ENCODE measurements at places on chromosomes 2 and 18. TPM values are rescaled to one million over a fixed set of nuclear protein-coding genes. Genes with fewer than 3 reads are reported as not detected.

DNA sequence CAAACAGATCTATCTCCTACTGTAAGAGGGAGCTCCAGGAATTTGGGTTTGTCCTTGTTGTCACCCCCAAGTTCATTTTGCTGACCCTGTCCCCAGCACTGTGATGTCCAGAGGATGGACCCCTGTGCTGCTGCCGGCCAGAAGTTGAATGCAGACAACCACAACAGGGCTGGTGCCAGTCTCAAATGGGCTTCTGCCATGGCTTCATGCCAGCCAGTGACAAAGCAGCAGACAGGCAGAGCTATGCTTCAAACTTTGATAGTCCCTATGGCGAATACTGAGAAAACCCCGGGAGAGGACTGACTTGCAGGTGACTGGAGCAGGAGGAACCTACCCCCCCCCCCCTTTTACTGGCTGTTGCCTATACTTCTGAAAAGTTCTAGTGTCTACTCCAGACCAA lies 3.2 kb downstream of the SMAD7 start:
- DNase-seq, result no peak

Gene ITPRIPL1
- 0.58 TPM for polyA plus RNA-seq

GRCh38 chr2:196391149-196391479 lies 219.7 kb upstream of the STK17B start:
- no peak for DNase-seq

Gene CLHC1
- polyA plus RNA-seq, result 15.2 TPM

DNA sequence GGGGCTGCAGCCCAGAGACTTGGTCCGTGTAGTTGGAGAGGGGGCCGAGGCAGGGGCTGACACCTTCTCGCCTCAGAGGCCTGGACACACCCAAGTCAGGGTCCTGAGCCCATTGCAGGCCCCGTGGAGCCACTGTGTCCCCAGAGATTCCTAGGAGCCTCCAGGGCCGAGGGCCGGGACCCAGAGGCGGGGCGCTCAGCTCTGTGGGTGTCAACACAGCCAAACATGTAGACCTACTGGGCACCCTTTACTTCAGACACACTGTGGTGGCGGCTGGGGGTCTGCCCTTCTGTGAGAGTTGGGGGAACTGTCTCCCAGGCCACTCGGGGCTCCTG lies 459 bp upstream of the ESPNL start:
- no peak for DNase-seq

Gene CYTIP
- not detected for polyA plus RNA-seq

GRCh38 chr2:103135679-103136078 lies 373.8 kb downstream of the TMEM182 start:
- DNase-seq, result no peak

Gene SRD5A2
- 0.04 TPM for polyA plus RNA-seq

- peak; percentile 33 for DNase-seq
These were observed 118.3 kb upstream of the CWC22 start for GRCh38 chr2:180125245-180125962.

Gene MYOM1
- polyA plus RNA-seq, result 0.01 TPM

DNA sequence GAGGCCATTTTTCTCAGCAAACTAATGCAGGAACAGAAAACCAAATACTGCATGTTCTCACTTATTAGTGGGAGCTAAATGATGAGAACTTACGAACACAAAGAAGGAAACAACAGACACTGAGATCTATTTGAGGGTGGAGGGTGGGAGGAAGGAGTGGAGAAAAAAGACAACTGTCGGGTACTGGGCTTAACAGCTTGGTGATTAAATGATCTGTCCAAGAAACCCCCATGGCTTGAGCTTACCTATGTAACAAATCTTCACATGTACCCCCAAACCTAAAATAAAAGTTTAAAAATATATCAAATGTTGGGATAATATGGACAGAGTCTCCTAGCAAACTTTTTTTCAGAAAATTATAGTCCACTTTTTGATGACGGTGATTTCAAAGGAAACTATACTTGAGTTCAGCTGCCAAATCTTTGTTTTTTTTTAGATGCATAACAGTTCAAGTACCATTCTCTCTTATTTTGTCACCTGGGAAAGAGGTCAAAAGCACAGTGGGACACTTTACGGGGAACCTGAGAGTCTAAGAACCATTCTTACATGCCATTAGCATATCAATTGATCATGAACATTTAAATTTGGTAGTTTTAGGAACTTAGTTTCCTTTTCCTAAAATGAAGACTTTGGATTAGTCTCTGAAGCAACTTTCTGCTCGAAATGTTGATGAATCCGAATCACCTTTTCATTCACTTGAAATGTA lies 835.0 kb downstream of the NRXN1 start:
- no peak for DNase-seq

GRCh38 chr2:190446750-190447516 lies 38.8 kb downstream of the MFSD6 start:
- DNase-seq, result no peak

DNA sequence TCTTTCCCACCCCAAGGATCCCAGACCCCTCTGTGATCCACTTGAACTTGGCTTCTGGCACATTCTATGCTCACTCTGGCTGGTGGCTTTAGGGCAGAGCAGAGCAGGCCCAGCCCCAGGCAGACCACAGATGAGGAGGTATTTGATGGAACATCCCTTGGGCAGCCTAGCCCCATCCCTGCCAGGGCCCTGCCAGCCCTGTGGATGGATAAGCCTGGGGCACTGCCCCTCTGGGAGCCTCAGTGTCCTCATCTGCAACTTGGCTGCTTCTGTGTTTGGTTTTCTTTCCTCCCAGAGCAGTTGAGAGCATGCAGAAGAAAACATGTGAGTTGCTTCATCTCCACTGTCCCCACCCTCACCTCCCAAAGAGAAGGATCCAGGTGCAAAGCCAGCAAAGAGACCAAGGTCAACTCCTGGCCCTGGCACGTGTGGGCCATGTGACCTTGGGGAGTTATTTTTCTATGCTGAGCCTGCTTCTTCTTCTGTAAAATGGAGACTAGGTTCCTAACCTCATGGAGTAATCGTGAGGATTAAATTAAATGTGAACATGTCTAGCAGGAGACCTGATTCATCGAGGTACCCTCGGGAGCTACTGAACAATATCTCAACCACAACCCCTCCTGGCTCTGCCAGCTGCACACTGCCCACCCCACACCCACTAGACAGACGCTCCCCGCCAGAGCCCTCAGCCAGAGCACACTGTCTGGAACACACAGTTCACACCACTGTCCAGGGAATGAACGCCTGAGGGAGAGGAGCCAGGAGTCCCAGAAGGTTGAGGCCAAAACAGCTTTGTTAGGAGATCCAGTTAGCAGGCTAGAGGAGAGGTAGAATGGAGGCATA lies 14.6 kb upstream of the TNS1 start:
- no peak for DNase-seq

Gene FEV
- not detected for polyA plus RNA-seq

Gene CXCR4
- 0.21 TPM for polyA plus RNA-seq

- DNase-seq, result no peak
These were observed 142.5 kb upstream of the L3MBTL4 start for GRCh38 chr18:6557057-6557769.

GRCh38 chr2:88144914-88145497 lies 17.1 kb upstream of the FABP1 start:
- DNase-seq, result no peak

- DNase-seq, result no peak
These were observed 111.3 kb upstream of the CREB1 start for GRCh38 chr2:207418419-207418818.

Gene CNNM3
- 2.3 TPM for polyA plus RNA-seq

DNA sequence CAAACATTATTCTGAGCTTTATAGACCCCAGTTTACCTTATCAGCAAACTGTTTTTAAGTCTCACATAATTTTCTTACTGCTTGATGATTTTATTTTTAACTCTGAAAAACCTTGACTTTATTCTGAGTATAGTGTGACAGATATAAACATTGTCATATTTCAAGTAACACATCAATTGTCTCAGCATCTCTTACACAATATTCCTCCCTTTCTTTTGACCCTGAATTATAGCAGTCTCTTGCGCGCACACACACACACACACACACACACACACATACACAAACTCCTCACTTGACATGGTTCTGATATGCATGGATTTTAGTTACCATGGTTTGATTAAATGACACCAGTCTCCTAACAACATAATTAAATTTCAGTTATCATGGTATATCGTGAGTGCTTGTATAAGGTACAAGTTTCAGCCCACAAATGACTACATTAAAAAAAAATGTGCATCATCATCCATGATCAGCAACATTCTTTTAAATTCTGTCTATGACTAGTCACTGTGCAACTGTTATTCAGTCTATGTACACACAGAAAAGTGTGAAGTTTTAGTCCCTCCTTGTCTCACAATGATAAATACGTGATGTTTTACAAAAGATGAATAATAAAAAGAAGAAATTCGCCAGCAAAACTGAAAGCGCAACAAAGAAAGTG lies 39.5 kb upstream of the TACR1 start:
- peak; percentile 23 for DNase-seq

Gene CHST10
- polyA plus RNA-seq, result 1.0 TPM

GRCh38 chr2:152613235-152613634 lies 104.0 kb downstream of the PRPF40A start:
- no peak for DNase-seq

DNA sequence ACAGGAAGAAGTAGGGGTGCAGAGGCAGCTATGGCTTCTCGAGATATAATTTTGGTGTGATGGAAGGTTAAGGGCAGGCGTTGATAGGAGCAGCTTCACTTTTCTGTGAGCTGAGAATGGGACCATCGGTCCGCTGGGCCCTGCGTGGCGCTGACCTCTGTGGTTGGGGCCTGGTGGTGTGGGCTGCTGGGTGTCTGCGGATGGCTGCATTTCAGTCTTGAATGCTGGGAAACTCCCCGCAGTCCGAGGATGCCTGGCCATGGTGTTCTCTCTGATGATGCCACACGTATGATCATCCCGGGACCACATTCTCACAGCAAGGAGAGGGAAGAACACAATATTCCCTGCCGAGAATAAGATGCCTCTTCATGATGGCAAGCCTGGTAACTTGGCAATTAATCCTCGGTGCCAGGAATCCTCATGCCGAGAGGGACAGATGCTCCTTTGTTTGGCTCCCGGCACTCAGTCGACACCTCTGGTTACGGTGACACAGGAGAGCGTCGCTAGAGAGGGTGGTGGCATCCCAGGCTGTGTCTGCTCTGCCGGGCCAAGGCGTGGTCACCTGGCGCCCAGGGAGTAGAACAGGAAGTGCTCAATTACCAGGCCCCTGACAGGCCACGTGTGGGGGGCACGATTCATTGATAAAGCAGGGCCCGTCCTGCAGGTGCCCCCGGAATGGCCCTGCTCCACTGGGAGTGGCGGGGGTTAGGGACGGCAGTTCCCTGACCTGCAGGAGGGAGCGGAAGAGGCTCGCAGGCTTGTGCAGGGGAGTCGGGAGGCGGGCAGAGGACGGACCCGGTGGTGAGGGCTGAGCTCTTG lies 119.4 kb upstream of the CTDP1 start:
- no peak for DNase-seq

Gene MAB21L4
- 1.1 TPM for polyA plus RNA-seq

Gene CAPG
- 466 TPM for polyA plus RNA-seq

GRCh38 chr2:170227507-170227947 lies 49.6 kb downstream of the MYO3B start:
- no peak for DNase-seq

DNA sequence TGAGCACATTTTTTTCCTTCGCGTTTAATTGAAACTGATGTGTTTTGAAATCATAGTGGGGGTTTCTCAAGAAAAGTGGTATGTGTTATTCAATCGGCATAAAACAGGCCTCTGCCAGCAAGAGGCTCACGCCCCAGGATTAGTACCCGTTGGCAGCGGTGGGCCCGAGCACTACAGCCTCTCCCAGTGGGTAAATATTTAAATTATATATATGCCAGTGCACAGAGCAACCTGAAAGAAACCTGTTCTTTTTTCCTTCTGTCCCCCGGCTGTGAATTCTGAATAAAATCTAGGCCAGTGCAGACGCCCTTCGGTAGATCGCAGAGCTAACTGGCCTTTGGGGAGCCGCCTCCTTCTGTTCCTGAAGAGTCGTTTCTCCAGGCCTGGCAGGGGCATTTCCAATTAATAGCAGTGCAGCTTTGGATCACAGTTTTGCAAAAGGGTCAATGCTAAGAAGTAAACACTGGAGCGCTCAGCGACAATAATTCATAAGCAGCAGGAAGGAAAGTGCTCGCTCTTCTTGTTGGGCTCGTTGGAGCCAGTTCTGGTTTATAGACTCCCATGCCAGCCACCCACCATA lies 202.8 kb upstream of the SALL3 start:
- DNase-seq, result no peak

- no peak for DNase-seq
These were observed 58.3 kb downstream of the DOCK10 start for GRCh38 chr2:224983712-224984554.

Gene ABCB11
- polyA plus RNA-seq, result 0.03 TPM

Data from keratinocyte (primary cell).